H1 (cell line): ENCODE measurements at places on chromosomes 7 and 10. TPM values are rescaled to one million over a fixed set of nuclear protein-coding genes. Genes with fewer than 3 reads are reported as not detected.

The TMEM130 gene
- total RNA-seq: 2.9 and 3.7 TPM in 2 replicates

DNA sequence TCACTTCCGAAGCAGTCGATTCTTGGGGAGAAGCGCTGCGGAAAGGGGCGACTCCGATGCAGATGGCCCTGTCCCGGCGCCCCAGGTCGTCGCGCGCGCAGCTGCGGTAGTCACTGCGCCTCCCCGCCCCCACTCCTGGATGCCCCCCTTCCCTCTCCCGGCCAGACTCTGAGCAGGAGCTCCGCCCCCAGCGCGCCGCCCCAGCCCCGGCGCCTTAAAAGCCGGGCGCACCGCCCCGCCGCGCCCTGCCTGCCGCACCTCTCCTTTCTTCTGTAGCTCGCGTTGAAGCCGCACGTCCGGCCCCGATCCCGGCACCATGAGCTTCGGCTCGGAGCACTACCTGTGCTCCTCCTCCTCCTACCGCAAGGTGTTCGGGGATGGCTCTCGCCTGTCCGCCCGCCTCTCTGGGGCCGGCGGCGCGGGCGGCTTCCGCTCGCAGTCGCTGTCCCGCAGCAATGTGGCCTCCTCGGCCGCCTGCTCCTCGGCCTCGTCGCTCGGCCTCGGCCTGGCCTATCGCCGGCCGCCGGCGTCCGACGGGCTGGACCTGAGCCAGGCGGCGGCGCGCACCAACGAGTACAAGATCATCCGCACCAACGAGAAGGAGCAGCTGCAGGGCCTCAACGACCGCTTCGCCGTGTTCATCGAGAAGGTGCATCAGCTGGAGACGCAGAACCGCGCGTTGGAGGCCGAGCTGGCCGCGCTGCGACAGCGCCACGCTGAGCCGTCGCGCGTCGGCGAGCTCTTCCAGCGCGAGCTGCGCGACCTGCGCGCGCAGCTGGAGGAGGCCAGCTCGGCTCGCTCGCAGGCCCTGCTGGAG is at the start of gene INA:
Gene INA, plus strand, starts transcription at position 243 of the 817 bp plus-strand sequence. Its CDS starts 74 bp downstream, at position 317.
- peaks cover 15% of the 10 kb centered on the region for H3K4me1 ChIP-seq
- no peak within 1 kb of the TSS for H3K27ac ChIP-seq
- peak; percentile 88 for DNase-seq
- peak within 1 kb of the TSS; percentile 72 for H3K4me3 ChIP-seq
- no peaks in the 10 kb centered on the region for H3K36me3 ChIP-seq

DNA sequence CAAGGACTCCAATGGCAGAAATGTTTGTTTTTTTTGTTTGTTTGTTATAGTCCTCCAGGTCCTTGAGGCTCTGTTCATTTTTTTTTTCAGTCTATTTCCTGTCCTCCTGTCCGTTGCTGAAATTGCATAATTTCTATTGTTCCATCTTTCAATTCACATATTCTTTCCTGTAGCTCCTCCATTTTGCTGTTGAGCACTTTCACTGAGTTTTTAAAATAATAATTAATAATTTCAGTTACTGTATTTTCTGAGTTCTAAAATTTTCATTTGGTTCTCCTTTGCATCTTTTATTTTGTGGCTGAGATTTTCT is 202.3 kb upstream of the AGR3 start:
- no peaks in the 10 kb centered on the region for H3K4me1 ChIP-seq
- H3K4me3 ChIP-seq: no peak overlapping the region
- no peak overlapping the region for H3K27ac ChIP-seq
- no peak for DNase-seq
- no peaks in the 10 kb centered on the region for H3K27me3 ChIP-seq

- peaks cover 23% of the 10 kb centered on the region for H3K4me1 ChIP-seq
- H3K27ac ChIP-seq: no peak overlapping the region
- DNase-seq: no peak
- no peaks in the 10 kb centered on the region; the same call in 1 of the 2 replicates for H3K36me3 ChIP-seq
- no peaks in the 10 kb centered on the region for H3K27me3 ChIP-seq
Measured at GRCh38 chr7:105853931-105854419, 22.4 kb downstream of the ATXN7L1 start.

- no peak overlapping the region for H3K4me3 ChIP-seq
- H3K27me3 ChIP-seq: no peaks in the 10 kb centered on the region
- no peaks in the 10 kb centered on the region for H3K36me3 ChIP-seq
- no peak overlapping the region for H3K27ac ChIP-seq
- DNase-seq: no peak
Measured at GRCh38 chr7:95491634-95492314, 6.0 kb downstream of the ASB4 start.

DNA sequence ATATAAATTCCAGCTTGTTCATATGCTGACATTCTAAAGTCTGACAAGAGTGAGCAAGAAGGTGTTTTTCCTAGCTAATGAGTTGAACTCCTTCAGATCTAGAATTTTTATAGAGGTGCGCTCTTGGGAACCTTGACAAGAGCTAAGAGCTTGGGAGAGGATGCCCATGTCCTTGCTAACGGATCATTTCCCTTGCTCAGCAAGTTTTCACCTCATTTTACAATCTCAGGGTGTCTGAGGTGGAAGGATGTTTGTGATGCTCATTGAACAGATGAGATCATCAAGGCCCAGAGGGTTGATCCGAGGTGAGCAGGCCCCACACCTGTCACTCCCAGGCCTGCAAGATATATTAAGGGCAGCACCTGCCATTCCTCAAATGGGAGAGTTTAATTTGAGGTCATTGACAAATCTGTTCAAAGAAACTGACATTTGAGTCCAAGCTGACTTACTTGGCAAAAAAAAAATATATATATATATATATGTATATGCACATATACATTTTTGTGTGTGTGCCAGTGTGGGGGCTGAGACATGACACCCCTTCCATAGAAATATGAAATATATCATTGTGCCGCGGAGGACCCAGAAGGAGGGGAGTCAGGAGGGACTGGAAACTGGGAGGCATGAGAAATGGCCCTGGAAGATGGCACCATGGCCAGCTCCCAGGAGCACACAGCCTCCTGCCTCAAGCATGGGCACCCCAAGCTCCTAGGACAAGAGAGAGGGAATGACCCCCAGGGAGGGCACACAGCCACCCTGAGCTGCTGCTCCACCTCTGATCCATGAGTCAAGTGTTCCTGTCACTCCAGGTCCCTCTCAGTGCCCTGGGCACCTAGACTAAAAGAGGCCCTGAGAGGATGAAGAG is 17.3 kb upstream of the TMEM72 start:
- H3K36me3 ChIP-seq: no peaks in the 10 kb centered on the region
- no peaks in the 10 kb centered on the region; the same call in 1 of the 2 replicates for H3K4me1 ChIP-seq
- no peak overlapping the region for H3K4me3 ChIP-seq
- H3K27me3 ChIP-seq: no peaks in the 10 kb centered on the region
- DNase-seq: no peak
